ENCODE measurements at places on chromosomes 12 and 14. TPM values are rescaled to one million over a fixed set of nuclear protein-coding genes. Genes with fewer than 3 reads are reported as not detected.

DNA sequence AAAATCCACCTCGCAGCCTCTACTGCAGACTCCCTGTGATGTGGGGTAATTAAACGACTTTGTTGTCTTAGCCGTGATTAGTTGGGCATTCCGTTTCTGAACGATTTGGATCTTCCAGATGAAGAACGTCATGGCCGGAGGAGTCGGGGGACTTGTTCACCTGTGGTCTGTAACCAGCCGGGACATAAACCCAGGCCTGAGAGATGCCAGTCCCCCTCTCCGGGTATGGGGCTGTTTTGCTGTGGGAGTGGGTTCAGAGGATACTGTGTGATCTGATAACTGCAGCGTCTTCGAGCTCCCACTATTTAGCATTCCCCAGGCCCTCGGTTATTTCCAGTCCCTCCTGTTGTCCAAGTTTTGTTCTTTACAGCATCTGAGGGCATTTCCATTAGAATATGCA lies 96.1 kb downstream of the PIWIL1 start:
- H3K27ac ChIP-seq: no peak overlapping the region
- no peak for DNase-seq
- no peak overlapping the region for H3K4me3 ChIP-seq
- no peaks in the 10 kb centered on the region for H3K27me3 ChIP-seq

GRCh38 chr14:56590535-56590960 lies 10.9 kb downstream of the TMEM260 start:
- H3K4me1 ChIP-seq: peaks cover 2% of the 10 kb centered on the region
- no peak for DNase-seq
- no peak overlapping the region for H3K4me3 ChIP-seq
- no peaks in the 10 kb centered on the region for H3K27me3 ChIP-seq
- peaks cover 4% of the 10 kb centered on the region for H3K36me3 ChIP-seq

- H3K27me3 ChIP-seq: no peaks in the 10 kb centered on the region
- DNase-seq: no peak
Observed at GRCh38 chr14:20659336-20659735, 17.8 kb upstream of the OR6S1 start.

NANOG gene
- total RNA-seq: not detected

- no peak for DNase-seq
- H3K36me3 ChIP-seq: no peaks in the 10 kb centered on the region
- no peak overlapping the region for H3K27ac ChIP-seq
- H3K27me3 ChIP-seq: no peaks in the 10 kb centered on the region
- H3K4me3 ChIP-seq: no peak overlapping the region
Observed at GRCh38 chr12:16163146-16163545, 114.3 kb downstream of the SLC15A5 start.

DNA sequence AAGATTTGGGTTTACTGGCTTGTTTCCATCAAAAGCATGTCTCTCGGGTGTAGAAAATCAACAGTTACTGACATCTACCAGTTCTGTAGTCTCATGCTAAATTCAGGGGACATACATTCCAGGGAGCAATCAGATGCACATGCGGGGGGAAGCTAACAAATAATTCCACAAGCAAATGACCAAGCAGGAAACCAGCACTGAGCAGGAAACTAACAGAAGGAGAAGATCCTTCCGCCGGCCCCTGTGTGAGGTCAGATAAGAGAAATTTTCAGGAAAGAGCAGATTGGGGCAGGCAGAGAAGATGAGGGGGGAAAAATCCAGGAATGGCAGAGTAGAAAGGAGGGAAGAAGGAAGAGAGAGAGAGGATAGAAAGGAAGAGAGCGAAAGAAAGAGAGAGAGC lies 127.6 kb upstream of the TMCC3 start:
- H3K27me3 ChIP-seq: no peaks in the 10 kb centered on the region
- no peaks in the 10 kb centered on the region for H3K36me3 ChIP-seq
- no peak for DNase-seq
- no peak overlapping the region for H3K27ac ChIP-seq
- no peaks in the 10 kb centered on the region for H3K4me1 ChIP-seq

All from SJSA1 (cell line).